ENCODE measurements at places on chromosomes 2 and 18.

DNA sequence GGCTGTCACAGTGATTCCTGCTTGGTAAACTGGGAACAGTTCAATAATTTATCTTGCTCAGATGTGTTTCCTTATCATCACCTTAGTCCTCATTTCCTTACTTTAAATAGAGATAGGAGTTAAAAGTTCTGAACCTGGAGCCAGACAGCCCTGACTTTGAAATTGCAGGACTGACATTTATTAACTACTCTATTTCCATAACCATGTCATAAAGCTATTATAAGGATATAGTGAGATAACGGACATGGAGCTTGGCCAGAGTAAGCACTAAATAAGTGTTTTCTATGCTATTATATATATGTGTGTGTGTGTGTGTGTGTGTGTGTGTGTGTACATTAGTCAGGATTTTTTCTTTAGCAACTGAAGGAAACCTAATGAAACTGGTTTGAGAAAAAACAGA, 13.1 kb downstream of the NT5DC4 start:
- DNase-seq, result no peak

DNA sequence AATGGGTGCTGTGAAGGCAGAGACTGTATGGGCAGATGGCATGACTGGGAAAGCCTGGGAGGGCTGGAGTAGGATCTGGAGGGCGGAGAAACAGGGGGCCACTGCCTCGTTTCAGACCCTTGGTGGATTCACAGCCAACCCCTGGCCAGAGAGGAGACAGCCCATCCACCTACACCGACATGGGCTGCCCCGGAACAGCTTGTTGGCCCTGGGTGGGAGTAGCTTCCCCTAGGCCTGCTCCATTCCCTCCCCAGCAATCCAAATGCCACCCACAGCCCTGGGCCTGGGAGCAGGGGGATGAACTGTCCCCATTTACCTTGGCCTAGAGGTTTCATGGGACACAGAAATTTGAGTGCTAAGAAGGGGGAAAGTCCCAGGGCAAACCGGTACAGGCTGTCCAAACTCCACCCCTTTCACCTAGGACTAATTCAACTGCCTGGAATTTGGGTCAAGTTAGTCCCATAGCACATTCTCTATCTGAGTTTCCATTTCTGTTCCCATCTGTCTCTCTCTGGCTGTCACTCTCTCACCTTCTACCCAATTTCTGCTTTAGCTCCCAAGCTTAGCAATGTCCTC, 37.0 kb downstream of the LBH start:
- DNase-seq, result no peak

GRCh38 chr2:15980605-15981098, 40.3 kb downstream of the MYCN start:
- DNase-seq, result no peak

GRCh38 chr2:231418820-231419640, 23.5 kb downstream of the B3GNT7 start:
- no peak for DNase-seq

GRCh38 chr18:63157293-63158011, 162.1 kb downstream of the BCL2 start:
- no peak for DNase-seq

GRCh38 chr2:151102226-151102625, 159.4 kb downstream of the RBM43 start:
- DNase-seq, result no peak

- no peak for DNase-seq
These were observed 370.2 kb downstream of the EN1 start for GRCh38 chr2:118477111-118477862.

DNA sequence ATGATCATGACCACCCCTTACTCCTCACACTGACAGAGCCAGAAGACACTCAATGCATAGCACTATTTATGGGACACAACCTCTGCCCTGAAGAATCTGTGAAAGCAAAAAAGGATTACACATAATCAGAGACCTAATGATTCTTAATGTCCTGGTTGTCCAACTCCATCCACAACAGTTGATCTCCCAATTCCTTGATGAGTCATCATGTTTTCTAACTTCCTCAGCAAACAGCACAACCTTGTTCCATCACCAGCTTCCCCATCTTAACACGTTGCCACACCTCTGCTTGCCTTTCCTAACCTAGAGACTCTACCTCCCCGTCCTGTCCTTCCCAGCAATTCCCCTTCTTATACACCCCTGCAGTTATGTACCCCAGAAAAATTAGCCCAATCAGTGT, 13.2 kb upstream of the MARCHF4 start:
- no peak for DNase-seq

DNA sequence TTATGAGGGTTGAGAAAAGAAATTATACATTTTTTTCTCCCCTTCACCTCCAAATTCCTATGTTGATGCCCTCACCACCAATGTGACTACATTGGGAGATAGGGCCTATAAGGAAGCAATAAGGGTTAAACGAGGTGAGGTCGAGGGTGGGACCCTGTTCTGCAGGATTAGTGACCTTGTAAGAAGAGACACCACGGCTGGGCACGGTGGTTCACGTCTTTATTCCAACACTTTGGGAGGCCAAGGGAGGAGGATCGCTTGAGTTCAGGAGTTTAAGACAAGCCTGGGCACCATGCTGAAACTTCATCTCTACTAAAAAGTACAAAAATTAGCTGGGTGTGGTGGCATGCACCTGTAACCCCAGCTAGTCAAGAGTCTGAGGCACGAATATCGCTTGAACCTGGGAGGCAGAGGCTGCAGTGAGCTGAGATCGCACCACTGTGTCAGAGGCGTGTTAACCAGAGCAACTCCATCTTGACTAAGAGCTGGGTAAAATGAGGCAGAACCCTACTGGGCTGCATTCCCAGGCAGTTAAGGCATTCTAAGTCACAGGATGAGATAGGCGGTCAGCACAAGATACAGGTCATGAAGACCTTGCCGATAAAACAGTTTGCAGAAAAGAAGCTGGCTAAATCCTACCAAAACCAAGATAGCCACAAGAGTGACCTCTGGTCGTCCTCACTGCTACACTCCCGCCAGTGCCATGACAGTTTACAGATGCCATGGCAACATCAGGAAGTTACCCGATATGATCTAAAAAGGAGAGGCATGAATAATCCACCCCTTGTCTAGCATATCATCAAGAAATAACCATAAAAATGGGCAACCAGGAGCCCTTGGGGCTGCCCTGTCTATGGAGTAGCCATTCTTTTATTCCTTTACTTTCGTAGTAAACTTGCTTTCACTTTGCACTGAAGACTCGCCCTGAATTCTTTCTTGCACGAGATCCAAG, 77.0 kb downstream of the NCAPH start:
- no peak for DNase-seq

DNA sequence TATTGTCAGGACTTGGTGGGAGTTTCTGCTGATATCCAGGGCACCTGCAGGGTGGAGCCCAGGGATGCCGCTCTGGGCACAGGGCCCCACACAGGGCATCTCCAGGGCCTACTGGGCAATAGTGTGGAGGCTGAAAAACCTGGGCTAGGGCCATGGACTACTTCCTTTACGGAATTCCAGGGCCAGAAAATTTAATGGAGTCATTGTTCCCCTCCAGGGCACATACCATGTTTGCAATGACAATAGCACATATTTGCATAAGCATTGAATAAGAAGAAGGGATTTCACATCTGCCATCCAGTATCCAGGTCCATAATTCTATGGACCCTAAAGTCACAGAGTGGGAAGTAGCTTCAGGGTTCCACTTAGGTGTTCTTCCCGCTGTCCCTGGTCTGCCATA, 103.8 kb upstream of the TPO start:
- DNase-seq, result no peak

GRCh38 chr18:54209471-54210180, 14.8 kb downstream of the MBD2 start:
- DNase-seq, result no peak

- no peak for DNase-seq
These were observed 7.2 kb upstream of the LAMA3 start for GRCh38 chr18:23682045-23682444.

DNA sequence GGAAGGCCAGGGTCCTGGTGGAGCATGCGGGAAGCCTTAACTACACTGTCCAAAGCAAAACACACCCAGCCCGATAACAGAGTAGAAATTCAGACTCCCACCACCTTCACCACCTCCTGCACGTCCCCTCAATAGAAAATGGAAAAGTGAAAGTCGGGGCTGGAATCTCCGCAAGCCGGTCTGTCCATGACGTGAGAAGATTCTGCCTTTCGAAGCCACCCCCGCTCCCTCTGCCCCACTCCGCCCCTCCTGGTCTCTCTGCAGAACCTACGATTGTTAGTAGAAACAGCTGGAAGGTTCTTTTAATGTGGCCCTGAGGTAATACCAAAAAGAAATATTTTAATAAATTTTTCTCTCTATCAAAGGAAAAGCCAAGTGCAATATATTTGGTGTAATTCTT, 116.4 kb downstream of the GBX2 start:
- DNase-seq, result no peak

DNA sequence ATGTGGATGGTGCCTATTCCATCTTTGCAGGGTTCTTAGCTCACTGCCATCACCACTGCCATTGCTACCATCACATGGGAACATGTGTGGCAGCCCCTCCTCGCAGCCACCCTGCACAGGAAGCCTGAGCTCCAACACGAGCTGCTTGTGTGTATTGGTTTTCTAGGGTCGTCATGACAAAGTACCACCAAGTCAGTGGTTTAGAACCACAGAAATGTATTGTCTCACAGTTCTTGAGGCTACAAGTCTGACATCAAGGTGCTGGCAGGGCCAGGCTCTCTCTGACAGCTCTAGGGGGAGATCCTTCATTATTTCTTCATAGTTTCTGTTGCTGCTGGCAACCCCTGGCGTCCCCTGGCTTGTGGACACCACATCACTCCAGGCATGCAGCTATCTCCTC, 10.3 kb upstream of the IL1R2 start:
- DNase-seq, result no peak

- no peak for DNase-seq
These were observed 35.0 kb upstream of the AGAP1 start for GRCh38 chr2:235458839-235459273.

DNA sequence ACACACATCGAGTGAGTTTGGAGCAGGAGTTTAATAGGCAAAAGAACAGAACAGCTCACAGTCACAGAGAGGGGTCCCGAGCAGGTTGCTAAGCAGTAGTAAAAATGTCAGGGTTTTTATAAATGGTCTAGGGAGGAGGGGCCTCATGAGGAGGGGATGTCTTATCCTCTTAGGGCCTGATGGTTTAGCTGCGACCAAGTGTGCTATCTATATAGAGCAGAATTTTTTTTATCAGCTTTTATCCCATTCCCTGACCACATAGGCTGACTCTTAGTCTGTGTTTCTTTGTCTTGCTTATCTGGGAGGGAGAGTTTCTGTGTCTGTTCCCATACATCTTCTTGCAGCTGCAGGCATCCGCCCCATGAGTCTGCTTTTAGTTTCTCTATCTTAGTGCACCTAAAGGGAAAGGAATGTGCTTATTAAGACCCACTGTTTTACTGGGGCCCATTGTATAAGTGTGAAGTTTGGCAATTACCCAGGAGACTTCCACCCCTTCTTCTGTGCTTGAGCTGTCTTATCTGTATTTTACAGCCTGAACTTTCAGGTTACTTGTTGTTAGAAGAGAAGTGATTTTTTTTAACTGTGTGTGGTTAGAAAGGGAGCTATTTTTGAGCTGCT, 30.4 kb upstream of the GMCL1 start:
- DNase-seq, result no peak

- DNase-seq, result no peak
These were observed 72.2 kb upstream of the MAP2 start for GRCh38 chr2:209351636-209352035.

- no peak for DNase-seq
These were observed 166.8 kb downstream of the KCNS3 start for GRCh38 chr2:18045230-18045629.

GRCh38 chr2:235832941-235833340, 335.2 kb downstream of the GBX2 start:
- DNase-seq, result no peak

DNA sequence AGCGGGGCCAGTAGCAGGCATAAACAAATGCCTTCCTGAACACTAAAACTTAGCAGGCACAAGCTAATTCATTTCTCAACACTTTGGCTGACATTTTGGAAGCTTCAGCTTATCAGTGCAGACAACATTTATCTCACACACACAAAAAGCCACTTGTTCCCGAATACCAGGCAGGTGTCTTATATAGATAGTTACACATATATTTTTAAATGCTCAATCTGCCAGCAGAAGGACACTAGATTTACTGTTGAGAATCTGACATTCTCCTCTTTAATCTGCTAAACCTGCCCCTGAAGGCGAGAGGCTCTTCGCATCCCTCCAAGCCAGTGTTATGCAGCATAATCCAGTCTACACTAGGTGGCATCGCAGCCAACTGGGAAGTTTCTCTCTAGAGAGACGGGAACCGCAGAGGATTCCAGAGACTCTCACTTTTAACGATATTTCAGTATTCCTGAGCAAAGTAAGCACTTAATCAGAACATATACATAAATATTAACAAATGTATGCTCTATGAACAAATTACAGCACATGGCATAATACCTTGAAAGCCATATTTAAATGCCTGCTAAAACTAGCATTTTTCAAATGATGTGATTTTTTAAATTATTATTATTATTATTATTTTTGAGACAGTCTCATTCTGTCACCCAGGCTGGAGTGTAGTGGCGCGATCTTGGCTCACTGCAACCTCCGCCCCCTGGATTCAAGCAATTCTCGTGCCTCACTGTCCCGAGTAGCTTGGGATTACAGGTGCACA, 90.2 kb upstream of the SCG2 start:
- no peak for DNase-seq

DNA sequence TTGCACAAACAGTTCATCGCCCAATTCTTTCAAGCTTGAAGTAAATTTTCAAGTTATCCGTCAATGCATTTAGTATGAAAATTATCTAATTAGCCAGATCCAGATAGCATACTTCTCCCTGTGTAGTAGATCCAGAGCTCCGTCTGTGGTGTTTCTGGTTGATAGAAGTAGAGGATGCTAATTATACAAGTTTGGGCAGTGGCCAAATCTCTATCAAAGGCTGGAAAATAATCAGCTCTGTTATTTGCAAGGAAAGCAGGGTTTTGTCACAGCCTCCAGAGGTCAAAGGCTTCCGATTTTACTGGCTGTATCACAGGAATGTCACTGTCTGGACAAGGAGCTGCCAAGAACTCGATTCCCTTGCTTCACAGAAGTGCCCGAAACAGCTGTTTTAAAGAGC, 28.6 kb downstream of the LRRC30 start:
- no peak for DNase-seq

- no peak for DNase-seq
These were observed 30.7 kb downstream of the DOCK10 start for GRCh38 chr2:225011585-225011984.

DNA sequence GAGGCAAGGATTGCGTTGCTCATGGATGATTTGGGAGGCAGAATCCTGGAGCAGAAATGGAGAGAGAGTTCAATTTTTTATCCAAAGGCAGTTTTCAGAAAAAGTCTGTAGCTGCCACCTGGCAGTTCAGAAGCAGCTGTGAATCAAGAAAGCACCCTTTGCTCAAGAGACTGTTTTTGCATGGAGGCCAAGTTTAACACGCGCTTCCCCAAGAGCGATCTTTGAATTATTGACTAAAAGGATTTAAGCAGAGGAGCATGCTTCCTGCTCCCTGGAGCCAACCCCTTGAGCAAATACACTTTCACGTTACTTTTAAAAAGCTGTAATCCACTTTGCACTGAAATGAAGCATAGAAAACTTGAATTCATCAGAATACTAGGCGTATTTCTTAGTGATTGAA, 252.4 kb downstream of the RNF144A start:
- DNase-seq, result no peak

- DNase-seq, result no peak
These were observed 129.7 kb upstream of the MYCN start for GRCh38 chr2:15810477-15811150.

- no peak for DNase-seq
These were observed 80.4 kb downstream of the ROCK2 start for GRCh38 chr2:11264007-11264406.
